ENCODE measurements at places on chromosomes 2 and 18. TPM values are rescaled to one million over a fixed set of nuclear protein-coding genes. Genes with fewer than 3 reads are reported as not detected.

The TRIM43 gene
- total RNA-seq, result not detected

The LRP2 gene
- 1.2 TPM for total RNA-seq

The GALM gene
- total RNA-seq, result 43.4 TPM

The ATP6V1C2 gene
- total RNA-seq, result 0.12 TPM

DNA sequence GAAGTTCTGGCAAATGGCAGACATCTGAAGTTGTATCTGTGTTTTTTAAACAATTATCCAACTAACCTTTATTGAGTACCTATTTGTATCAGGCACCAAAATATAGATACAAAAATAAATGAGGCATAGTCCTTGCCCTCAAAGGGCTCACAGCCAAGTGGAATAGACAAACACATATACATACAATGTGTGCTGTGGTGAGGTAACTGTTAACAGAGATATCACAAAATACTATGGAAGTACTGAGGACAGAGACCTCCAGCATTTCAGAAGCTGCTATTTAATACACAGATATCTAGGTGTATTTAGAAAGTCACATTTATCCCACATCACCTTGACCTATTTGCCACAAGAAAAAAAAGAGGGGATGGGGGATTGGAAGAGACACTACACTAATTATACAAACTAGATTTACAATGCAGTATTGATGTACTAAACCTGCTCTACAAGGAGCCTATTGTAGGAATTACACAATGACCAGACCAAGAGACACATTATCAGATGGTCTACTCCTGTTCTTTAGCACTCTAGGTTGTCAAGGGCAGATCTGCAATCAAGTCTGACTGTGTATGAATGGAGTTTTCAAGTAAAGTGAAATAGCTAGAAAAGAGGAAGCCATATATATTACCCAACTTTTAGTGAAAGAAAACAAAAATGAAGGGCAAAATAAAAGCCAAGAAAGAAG, 62.2 kb downstream of the SPIRE1 start:
- DNase-seq, result no peak

GRCh38 chr18:1045658-1046057, 141.0 kb downstream of the ADCYAP1 start:
- no peak for DNase-seq

DNA sequence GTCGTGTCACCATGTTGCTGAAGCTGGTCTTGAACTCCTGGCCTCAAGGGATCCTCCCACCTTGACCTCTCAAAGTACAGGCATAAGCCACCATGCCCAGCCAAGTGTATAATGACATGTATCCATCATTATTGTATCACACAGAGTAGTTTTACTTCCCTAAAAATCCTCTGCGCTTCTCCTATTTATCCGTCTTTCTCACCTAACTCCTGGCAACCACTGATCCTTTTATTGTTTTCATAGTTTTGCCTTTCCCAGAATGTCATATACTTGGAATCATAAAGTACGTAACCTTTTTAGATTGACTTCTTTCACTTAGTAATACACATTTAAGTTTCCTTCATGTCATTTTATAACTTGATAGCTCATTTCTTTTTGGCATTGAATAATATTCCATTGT, 51.0 kb downstream of the ZC3H15 start:
- no peak for DNase-seq

DNA sequence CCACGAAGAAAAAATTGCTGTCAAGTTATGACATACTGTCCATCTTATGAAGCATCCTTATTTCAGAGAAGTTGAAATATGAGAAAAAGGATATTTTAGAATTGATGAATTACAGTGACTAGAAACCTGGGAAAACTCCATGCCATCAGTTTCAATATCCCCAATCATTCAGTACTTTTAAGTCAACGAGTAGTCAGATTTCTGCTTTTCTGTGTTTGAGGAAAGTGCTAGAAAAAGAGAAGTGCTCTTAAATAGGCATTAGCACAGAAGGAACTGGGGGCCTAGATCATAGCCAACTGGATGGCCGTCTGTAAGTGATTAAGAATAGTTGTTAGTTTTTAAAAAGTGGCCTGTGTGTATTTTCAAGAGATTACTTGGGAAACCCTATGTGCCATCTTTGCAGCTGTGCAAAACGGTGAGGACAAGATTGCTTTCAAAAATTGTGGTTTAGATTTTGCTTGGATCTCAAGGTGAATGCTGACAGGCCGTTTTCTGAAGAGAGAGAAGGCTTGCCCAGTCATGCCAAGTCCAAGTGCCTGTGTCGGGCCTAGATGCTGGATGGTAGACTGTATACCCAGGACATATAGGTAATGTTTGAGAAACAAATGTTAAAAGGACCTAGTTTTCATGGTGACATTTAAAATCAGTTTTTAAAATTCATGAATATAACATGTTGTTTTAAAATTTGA, 5.1 kb downstream of the NEDD4L start:
- no peak for DNase-seq

DNA sequence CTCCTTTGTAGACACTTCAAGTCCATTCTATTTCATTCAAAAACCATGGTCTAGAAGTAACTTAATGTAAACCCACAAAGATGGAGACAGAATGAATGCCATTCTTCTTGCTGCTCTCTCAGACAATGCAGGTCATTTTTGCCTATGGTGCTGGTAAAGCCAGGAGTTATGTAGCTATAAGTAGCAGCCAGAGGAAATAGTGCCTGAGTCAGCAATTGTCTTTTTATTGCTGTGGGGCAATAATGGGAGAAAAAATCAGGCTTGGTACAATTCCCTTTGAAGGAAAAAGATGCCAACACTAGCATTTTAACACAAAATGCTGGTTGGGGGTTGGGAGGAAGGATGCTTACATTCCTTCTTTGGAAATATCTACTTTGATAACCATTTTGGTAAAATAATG, 43.5 kb downstream of the SCN1A start:
- no peak for DNase-seq

DNA sequence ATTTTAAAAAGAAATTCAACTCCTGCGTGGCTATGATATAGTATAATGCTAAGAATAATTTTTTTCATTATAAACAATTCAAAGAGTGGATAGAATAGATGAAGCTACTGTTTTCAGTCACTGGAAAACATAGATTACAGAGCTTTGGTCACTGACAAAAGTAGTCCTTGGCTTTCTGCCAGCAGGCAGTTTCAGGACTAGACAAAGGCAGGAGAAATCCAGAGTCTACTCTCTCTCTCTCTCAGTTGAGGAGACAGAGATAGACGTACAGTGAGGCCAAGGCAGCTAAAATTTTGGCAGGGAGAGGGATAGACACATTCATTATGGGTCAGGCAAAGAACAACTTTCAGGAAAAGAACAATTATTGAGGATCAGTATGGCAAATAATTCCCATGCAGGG, 491.4 kb upstream of the CRIM1 start:
- no peak for DNase-seq

- no peak for DNase-seq
These were observed 62.9 kb downstream of the RPL31 start for GRCh38 chr2:101064868-101065549.

- no peak for DNase-seq
These were observed 629.9 kb downstream of the NRXN1 start for GRCh38 chr2:50401772-50402653.

GRCh38 chr2:27803046-27803445, 31.5 kb downstream of the MRPL33 start:
- no peak for DNase-seq

DNA sequence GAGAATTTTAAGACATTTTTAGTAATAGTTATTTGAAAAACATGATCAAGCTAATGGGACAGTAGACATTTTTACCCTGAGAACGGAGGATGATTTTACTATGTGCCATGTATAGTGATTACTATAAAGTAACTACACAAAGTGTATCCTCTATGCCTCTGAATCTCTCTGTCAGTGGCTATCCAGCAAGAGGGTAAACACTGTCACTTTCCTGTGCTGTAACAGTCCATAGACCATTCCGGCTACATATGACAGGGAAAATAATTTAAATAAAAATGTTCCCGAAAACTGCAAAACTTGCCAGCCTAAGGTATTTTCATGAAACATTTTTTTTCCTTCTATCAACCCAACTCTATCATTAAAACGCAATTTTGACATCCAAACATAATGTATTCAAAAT, 1632.2 kb upstream of the ACVR2A start:
- no peak for DNase-seq

DNA sequence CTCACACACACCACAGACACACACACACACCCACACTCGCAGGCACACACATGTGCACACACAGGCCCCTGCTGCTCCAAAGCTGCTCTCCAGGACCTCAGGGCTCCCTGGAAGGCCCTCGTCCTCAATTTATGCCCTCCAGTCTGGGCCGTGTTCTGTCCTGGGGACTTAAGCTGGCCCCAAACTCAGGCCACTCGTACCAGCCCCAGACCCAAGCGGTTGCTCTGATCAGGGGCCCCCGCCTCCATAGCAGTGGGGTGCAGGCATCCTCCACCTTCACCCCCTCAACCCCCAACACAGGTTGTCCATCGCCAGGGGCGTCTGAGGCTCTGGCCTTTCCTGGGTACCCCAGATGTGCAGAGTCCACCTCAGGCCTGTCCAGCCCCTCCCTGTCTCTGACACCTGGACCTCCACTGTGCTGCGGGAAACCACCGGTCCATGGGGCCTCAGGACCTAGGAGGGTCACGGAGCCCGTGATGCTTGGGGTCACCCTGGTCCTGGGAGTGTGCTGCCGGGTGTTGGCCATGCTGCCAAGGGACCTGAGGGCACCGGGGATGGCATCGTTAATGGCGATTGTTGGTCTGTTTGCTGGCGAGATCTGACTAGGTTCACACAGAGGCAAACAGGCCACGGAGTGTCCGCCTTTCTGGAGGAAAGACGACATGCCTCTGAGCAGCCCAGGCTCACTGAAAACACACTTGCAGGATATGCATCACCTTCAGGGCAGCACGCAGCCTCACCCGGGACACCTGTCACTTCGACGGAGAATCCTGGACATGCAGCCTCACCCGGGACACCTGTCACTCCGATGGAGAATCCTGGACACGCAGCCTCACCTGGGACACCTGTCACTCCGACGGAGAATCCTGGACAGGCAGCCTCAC, 155.6 kb downstream of the NDUFA10 start:
- no peak for DNase-seq

- DNase-seq, result no peak
These were observed 49.0 kb downstream of the E2F6 start for GRCh38 chr2:11416931-11417330.

DNA sequence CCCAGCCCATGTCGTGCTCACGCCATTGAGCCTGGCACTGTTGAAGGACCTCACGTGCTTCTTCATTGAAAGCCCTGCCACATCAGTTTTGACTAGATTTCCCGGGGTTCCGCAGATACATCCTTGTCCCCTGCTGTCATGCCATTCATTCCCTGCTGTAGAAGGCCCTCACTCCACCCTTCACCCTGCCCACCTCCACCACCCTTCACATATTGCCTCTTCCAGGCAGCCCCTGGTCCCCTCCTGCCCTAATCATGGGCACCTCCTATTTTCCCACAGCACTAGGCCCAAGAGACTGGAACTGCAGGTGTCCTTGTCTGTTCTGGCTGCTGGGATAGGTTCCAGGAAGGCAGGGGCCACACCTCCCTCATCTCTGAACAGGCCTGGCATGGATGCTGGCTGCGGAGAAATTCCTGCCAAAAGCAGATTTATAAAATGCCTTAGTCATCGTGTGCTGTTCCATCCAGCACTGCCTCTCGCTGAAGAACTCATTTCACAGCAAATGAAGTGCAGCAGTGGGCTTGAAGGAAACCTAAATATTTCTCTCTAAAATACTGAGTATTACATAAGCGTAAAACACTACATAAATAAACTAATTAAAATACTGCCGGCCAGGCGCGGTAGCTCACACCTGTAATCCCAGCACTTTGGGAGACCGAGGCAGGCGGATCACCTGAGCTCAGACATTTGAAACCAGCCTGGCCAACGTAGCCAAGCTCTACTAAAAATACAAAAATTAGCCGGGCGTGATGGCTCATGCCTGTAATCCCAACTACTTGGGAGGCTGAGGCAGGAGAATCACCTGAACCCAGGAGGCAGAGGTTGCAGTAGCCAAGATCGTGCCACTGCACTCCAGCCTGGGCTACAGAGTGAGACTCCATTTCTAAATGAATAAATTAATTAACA, 38.4 kb downstream of the EIF4E2 start:
- peak; percentile 85 for DNase-seq

- DNase-seq, result no peak
These were observed 54.0 kb upstream of the GPR75 start for GRCh38 chr2:53913721-53914120.

- DNase-seq, result no peak
These were observed 442.6 kb upstream of the MYT1L start for GRCh38 chr2:2773692-2774091.

- no peak for DNase-seq
These were observed 1.3 kb upstream of the PRSS56 start for GRCh38 chr2:232518844-232519243.

DNA sequence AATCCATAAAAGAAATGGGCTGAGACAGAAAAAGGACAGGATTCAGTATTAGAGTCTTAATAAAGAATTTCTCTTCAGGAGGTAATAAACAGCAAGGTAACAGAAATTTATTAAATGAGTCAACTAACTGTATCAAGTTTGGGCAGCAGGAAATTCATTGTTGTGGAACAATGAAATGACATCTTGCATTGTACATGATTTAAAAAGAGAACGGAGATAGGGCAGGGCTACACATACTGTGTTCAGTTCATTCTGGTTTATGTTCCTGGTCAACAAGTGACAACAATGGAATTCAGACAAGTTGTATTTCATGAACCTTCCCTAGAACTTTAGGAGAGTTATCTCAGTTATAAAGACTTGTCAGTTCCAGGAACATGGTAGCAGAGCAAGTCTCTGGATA, 961.3 kb downstream of the SOCS6 start:
- no peak for DNase-seq
